ENCODE measurements at places on chromosomes 16 and 17. TPM values are rescaled to one million over a fixed set of nuclear protein-coding genes. Genes with fewer than 3 reads are reported as not detected.
A peak's percentile ranks its signal among the peaks of the same experiment; 100 is the strongest.

Gene C17orf67
- 0.50 TPM for polyA plus RNA-seq

Gene MYH3
- polyA plus RNA-seq, result 1.3 TPM

Gene CYBA
- polyA plus RNA-seq, result 187 TPM

Gene CDH13
- 86.2 TPM for polyA plus RNA-seq

DNA sequence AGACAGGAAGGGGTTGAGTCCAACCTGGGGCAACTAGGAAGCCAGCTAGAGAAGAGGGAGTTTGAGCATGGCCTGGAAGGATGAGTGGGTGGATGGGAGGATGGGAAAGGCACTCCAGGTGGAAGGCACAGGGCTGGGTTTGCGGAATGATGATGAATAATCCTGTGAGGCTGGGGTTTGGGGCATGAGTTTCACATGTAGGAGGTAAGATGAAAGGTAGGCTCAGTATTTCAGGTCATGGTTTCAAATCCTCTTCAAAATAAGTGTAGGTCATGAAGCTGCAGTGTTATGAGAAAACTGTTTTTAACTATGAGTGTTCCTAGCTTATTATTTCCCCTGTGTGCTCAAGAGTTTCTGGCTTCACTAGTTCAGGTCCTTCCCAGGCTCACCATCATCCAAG, 130.3 kb downstream of the SKAP1 start:
- no peak for DNase-seq

- no peak for DNase-seq
These were observed 15.2 kb downstream of the ZFHX3 start for GRCh38 chr16:73032541-73033270.

GRCh38 chr16:3691761-3692160, 25.6 kb downstream of the TRAP1 start:
- DNase-seq, result no peak

DNA sequence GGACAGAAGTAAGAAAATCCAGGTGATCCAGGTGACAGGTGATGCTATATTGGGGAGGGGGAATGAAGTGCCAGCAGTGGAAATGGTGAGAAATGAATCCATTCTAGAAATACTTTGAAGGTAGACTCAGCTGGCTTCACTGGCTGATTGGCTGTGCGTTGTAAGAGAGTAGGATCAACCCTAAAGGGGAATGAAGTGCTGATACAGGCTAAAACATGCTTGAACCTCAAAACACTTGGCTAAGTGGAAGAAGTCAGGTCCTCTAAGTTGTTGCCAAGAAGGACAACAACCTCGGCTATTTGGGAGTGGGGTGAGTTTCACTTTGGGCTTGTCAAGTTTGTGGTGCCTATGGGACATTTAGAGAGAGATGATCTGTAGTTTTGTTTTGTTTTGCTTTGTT, 24.1 kb upstream of the SCNN1B start:
- DNase-seq, result no peak

GRCh38 chr16:80107900-80108299, 432.9 kb upstream of the DYNLRB2 start:
- DNase-seq, result no peak

- no peak for DNase-seq
These were observed 45.1 kb downstream of the WDR45B start for GRCh38 chr17:82602986-82603710.

DNA sequence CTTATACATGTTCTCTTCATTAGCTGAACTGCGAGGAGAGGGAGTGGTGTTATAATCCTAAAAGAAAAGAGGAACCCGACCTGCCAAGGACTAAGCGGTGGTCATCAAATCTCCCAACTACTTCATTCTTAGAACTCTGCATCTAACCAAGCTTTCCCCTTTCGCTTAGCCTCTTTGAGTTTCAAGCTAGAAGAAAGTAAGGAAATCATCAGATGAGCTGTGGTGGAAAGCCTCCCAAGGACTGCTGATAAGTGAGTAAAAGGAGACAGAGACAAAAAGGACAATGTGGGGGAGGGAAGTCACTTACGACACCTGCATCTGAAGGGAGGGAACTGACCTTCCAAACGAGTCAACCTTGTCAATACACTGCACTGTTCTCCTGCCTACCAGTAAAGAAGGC, 121.3 kb downstream of the TRIM37 start:
- no peak for DNase-seq

DNA sequence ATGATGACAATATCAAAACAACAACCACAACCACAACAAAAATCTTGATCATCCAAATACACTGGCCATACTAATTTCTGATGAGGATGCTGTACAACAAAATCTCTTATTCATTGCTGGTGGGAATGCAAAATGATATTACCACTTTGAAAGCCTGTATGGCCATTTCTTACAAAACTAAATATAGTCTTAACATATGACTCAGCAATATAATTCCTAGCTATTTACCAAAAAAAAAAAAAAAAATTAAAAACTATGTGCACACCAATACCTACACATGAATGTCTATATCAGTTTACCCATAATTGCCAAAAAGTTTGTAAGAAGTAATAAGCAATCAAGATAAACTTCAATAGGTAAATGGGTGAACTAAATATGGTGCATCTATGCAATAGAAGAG, 1379.7 kb downstream of the CDH11 start:
- DNase-seq, result no peak

DNA sequence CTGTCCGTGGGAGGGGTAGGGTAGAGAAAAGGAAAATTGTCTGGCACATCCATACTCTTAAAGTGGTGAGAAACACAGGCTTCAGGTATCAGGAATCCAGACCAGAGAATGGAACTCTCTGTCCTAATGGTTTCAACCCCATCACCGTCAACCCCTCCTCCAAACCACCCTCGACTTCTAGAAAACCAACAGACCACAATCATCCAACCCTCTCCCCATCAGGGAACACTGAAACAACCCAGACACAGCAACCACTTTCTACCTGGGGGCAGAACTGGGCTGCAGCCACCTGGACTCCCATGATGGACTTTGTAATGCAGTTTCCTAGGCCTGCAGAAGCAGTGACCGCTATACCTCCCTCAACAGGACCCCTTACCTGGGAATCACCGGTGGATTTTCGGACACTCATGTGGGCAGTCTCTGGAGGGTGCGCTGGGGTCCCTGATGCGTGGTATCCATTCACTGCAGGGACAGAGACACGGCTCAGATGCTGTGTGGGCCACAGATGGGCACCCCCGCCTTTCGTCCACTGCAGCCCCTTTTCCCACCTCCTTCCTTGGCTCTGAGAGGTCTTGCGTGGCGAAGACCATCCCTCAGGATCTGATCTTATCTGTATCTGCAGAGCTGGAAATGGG, 64.3 kb upstream of the RCVRN start:
- DNase-seq, result no peak

- no peak for DNase-seq
These were observed 471.4 kb upstream of the RBFOX1 start for GRCh38 chr16:6861135-6861814.

- DNase-seq, result no peak
These were observed 387.1 kb upstream of the TNRC6C start for GRCh38 chr17:77571155-77571981.

DNA sequence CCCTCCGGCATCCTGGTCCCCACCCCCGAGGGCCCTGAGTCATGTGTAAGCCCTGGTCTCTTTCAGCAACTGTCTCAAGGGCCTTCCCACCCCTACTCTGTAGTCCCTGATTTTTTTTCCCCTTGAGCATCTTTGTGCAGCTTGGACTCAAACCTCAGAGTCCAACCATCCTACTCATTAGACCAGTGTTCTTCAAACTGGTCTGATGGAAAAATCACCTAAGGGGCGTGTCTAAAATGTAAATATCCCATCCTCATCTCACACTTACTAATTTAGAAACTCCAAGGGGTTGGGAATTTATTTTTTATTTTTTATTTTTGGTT, 624 bp downstream of the G6PC3 start:
- DNase-seq, result peak; percentile 39

- DNase-seq, result no peak
These were observed 39.5 kb downstream of the CLUH start for GRCh38 chr17:2672026-2672425.

DNA sequence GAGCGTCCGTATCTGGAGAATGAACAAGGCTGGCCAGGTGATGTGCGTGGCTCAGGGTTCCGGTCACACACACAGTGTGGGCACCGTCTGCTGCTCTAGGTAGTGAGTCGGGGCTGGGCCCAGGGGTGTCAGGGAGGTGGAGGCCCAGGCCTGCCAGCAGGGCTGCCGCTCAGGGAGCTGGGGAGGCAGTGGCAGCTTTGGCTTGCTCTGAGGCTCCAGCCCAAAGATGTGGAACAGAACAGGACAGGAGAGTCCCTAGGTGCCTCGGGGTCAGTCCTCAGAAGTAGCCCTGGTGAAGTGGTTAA, 4.3 kb downstream of the TBL3 start:
- DNase-seq, result no peak

GRCh38 chr16:4692460-4693295, 684 bp upstream of the NUDT16L1 start:
- DNase-seq, result no peak
